Stimulated activated CD4-positive, alpha-beta T cell treated with anti-CD3 and anti-CD28 coated beads, Interleukin-1b, Interleukin-23, amount 100 ng/mL, for 4 hours (primary cell): ENCODE measurements at places on chromosomes 12 and 14.

GRCh38 chr14:38549564-38549963 is 293.7 kb upstream of the CLEC14A start:
- no peak for DNase-seq

- no peak for DNase-seq
Measured at GRCh38 chr12:50353869-50354593, 42.4 kb downstream of the FAM186A start.

GRCh38 chr12:81644503-81644902 is 114.6 kb downstream of the PPFIA2 start:
- no peak for DNase-seq

- DNase-seq, result no peak
Measured at GRCh38 chr12:77033658-77034536, 31.5 kb downstream of the E2F7 start.

DNA sequence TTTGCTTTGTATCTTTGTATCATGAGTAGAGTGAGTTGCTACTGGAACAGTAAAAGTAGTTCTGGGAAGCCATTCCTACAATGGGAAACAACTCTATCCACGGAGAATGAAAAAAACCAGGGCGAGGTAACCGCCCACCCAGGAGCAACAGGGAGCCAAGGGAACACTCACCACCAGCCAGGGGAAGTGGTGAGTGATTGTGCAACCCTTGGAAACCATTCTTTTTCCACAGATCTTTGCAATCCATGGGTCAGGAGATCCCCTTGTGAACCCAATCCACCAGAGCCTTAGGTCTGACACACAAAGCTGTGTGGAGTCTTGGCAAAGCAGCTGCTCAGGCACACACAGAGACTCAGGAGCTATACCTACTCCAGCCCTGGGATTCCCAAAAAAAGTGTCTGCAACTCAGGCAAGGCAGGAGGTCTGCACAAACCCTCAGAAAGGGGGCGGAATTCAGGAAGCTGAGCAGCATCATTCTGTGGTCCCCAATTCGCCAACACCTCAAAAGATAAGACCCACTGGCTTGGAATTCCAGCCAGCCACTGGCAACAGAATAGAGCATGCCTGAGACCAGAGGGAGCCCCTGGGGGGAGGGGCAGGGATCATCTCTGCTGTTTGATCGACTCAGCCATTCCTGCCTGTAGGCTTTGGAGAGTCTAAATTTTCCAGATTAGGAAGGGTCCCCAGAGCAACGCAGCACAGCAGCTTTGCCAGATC is 52.1 kb upstream of the PPFIA2 start:
- DNase-seq, result no peak

DNA sequence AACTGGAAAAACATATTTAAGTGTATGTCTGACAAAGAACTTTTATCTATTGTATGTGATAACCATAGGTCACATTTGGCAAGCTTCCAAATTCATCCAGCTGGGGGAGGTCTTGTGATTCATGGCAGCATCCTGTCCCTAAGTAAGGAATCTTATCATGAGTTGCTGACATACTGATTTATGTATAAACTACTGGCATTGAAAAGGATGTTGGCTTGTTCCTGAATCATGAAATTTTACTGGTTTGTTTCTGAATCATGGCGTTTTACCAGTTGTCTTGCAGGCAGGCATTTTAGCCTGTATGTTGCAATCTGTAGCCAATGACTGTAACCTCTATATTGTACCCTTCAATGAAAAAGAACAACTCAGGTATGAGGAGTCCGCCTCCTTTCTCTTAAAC is 244.8 kb downstream of the IPO8 start:
- no peak for DNase-seq

- DNase-seq, result no peak
Measured at GRCh38 chr12:97109441-97109840, 202.4 kb downstream of the NEDD1 start.
